ENCODE measurements at places on chromosomes 1 and 21.
A peak's percentile ranks its signal among the peaks of the same experiment; 100 is the strongest.

- DNase-seq, result no peak
These were observed 11.9 kb upstream of the PDE9A start for GRCh38 chr21:42641311-42642218.

GRCh38 chr1:22915231-22915630 lies 57.4 kb downstream of the LACTBL1 start:
- DNase-seq, result no peak

DNA sequence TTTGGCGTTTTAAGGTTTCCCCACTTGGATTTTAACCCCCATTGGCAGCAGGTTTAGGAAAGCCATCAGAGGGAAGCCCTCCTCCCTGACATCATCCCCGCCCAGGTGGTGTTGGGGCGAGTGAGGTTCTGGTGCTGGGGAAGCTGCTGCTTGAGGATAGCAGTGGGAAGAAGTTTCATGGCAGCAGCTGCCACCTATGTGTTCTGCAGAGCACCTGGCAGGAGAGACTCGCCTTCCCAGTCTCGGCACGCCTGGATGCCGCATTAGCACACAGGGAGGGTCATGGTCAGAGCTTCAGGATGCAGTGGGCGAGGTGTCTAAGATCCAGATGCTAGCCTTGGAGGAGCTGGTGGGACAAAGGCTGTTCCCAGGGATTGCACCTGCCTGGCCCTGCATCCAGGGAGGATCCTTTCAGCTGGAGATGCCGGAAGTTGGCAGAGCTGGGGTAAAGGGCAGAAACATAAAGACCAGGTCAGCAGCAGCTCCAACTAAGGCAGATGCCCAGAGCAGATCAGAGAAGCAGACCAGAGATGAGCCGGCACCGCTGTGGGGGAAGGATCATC lies 33.9 kb downstream of the ABCG1 start:
- no peak for DNase-seq

- no peak for DNase-seq
These were observed 57.1 kb upstream of the DR1 start for GRCh38 chr1:93288558-93288957.

DNA sequence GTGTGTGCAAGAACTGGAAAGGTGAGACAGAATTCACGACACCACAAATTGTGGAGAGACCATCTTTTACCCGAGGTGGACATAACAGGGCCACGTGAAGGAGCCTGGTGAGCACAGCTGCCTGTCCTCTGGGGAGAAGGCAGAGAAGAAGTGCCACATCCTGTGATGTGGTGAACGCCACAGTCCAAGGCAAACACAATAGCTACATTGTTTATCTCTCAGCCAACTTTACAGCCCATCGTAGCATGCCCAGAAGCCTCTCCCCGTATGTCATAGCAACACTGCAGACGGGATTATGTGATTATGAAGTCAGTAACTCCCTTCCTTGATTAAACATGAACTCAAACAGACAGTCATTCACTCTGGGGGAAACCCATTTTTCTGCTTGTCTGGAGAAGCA lies 612.2 kb downstream of the SMYD3 start:
- no peak for DNase-seq

GRCh38 chr1:220970311-220970710 lies 91.1 kb downstream of the HLX start:
- no peak for DNase-seq

GRCh38 chr1:35553851-35554250 lies 3.4 kb downstream of the KIAA0319L start:
- no peak for DNase-seq

DNA sequence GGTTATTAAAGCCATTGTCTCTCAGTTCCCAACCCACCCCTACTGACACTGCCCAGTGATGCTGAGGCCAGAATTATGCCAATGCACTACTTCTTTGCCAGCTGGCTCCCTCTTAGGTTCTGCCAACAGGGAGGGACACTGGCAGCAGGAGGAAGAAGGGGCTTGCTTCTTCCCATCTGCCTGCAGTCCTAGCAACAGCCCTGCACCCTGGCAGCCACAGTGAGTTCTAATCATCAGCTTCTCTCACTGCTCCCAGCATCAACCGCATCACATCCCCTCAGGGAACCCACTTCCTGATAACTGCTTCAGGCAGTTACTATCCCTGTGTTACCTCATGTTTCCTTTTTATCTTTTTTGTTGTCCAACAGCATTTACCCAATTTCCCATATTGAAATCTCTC lies 86.2 kb downstream of the UBR4 start:
- DNase-seq, result peak; percentile 47

GRCh38 chr1:168512864-168513595 lies 30.8 kb downstream of the XCL2 start:
- DNase-seq, result peak; percentile 55

DNA sequence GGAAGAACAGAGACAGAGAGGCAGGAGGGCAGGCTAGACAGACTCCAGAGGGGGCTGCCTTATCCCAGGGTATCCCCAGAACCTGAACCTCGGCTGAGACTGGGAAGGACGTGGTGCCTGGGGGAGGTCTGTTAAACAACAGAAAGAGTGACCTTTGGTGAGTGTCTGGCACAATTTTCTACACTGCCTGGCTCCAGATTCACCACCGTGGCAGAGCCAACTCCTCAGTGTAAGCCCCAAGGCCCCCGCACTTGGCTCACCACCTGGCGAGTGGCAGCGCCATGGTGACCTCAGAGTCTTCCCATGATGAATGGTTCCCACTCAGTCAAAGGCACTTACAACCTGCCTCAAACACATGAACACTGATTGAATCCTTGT lies 6.5 kb downstream of the RD3 start:
- DNase-seq, result no peak

GRCh38 chr1:180424848-180425457 lies 77.4 kb downstream of the ACBD6 start:
- DNase-seq, result no peak

DNA sequence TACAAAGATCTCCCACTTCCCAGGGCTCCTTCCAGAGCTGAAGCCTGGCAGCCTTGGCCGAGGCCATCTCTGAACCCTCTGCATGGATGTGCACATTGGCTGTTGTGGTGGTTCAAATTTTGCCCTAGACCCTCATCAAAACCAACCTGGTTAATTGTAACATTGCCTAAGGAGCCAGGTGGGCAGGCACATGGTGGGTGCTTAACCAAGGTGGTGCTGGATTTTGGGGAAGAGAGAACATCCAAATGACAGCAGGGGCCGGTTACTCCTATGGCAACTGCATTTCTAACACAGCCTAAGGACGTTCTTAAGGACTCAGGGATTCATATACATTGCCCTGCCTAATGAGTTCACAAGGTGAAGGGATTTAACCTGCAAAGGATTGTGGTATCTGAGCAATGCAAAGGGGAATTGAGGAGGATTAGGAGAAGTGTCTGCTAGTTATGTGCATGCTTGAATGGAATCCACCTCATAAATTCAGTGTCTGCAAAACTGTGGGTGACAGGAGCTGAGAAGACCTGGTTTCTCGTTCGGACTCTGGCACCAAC lies 10.3 kb downstream of the RUNX1 start:
- DNase-seq, result no peak

GRCh38 chr1:33055210-33056008 lies 18.7 kb upstream of the AK2 start:
- DNase-seq, result peak; percentile 55

- no peak for DNase-seq
These were observed 21.1 kb upstream of the EPHB2 start for GRCh38 chr1:22689505-22689904.
